Bronchial epithelial cell (primary cell): ENCODE measurements at places on chromosomes 3 and 15. TPM values are rescaled to one million over a fixed set of nuclear protein-coding genes. Genes with fewer than 3 reads are reported as not detected.

Gene INTS14
- 26.5 and 28.7 TPM in 2 replicates for total RNA-seq

Gene SUMF1
- 44.5 and 81.7 TPM in 2 replicates for total RNA-seq

Gene C3orf22
- not detected in 2 replicates for total RNA-seq

Gene TAGLN3
- 0.77 and 1.8 TPM in 2 replicates for total RNA-seq

Gene SOX2
- total RNA-seq, result 4.5 and 15.4 TPM in 2 replicates
